ENCODE measurements at places on chromosomes 5 and 9. TPM values are rescaled to one million over a fixed set of nuclear protein-coding genes. Genes with fewer than 3 reads are reported as not detected.

EXD3 gene
- total RNA-seq, result 21.4 TPM

PAEP gene
- total RNA-seq, result not detected

TMEM141 gene
- 35.3 TPM for total RNA-seq

CDC20B gene
- total RNA-seq, result not detected

EFNA5 gene
- not detected for total RNA-seq

FSTL4 gene
- total RNA-seq, result not detected

CCNB1 gene
- 122 TPM for total RNA-seq

KCNMB1 gene
- total RNA-seq, result not detected

DNAI1 gene
- total RNA-seq, result not detected

ANKRD31 gene
- 0.10 TPM for total RNA-seq

TSSK1B gene
- not detected for total RNA-seq

FLT4 gene
- total RNA-seq, result 1.4 TPM

NR5A1 gene
- not detected for total RNA-seq

HBEGF gene
- total RNA-seq, result 68.8 TPM

F2RL2 gene
- not detected for total RNA-seq

COQ4 gene
- total RNA-seq, result 34.7 TPM

MRRF gene
- total RNA-seq, result 33.5 TPM

SPINK4 gene
- total RNA-seq, result not detected

RGS3 gene
- 34.1 TPM for total RNA-seq
